ENCODE measurements at places on chromosomes 16 and 17.

GRCh38 chr16:1823821-1824220 lies 2.8 kb downstream of the HAGH start:
- no peak for DNase-seq

GRCh38 chr17:35057332-35057915 lies 6.1 kb downstream of the RFFL start:
- no peak for DNase-seq

DNA sequence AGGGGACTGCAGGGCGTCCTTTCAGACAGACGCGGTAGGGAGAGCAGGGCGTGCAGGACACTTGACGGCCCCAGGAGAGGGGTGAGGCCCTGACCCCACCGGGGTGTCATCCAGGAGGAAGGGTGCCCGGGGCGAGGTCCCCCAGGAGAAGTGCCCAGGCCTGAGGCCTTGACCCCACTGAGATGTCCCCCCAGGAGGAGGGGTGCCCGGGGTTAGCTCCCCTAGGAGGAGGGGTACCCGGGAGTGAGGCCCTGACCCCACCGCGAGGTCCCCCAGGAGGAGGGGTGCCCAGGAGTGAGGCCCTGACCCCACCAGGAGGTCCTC lies 27.2 kb upstream of the METRNL start:
- DNase-seq: no peak

- DNase-seq: no peak
Measured at GRCh38 chr17:15662681-15663080, 21.4 kb downstream of the TRIM16 start.

- no peak for DNase-seq
Measured at GRCh38 chr16:75317101-75317522, 65.7 kb upstream of the BCAR1 start.

- no peak for DNase-seq
Measured at GRCh38 chr16:84489131-84489530, 15.3 kb downstream of the MEAK7 start.

- no peak for DNase-seq
Measured at GRCh38 chr17:45110676-45111611, 21.4 kb downstream of the PLCD3 start.

GRCh38 chr17:13346996-13347762 lies 254.6 kb downstream of the HS3ST3A1 start:
- no peak for DNase-seq

- no peak for DNase-seq
Measured at GRCh38 chr16:53529513-53529912, 26.5 kb upstream of the AKTIP start.

- DNase-seq: no peak
Measured at GRCh38 chr17:47190243-47190642, 1.1 kb upstream of the CDC27 start.

DNA sequence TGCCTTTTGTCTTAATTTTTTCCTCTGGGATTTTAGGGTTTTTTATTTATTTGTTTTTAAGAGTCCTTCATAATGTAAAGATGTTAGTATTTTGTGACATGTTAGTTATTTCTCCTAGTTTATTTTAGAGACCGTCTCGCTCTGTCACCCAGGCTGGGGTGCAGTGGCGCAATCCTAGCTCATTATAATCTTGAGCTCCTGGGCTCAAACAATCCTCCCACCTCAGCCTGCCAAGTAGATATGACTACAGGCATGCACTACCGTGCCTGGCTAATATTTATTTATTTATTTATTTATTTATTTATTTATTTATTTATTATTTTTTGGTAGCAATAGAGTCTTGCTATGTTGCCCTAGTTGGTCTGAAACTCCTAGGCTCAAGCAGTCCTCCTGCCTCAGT lies 37.4 kb upstream of the ARHGAP17 start:
- no peak for DNase-seq

Data from GM12864 (cell line).